ENCODE measurements at places on chromosomes 13 and 19.
A peak's percentile ranks its signal among the peaks of the same experiment; 100 is the strongest.

DNA sequence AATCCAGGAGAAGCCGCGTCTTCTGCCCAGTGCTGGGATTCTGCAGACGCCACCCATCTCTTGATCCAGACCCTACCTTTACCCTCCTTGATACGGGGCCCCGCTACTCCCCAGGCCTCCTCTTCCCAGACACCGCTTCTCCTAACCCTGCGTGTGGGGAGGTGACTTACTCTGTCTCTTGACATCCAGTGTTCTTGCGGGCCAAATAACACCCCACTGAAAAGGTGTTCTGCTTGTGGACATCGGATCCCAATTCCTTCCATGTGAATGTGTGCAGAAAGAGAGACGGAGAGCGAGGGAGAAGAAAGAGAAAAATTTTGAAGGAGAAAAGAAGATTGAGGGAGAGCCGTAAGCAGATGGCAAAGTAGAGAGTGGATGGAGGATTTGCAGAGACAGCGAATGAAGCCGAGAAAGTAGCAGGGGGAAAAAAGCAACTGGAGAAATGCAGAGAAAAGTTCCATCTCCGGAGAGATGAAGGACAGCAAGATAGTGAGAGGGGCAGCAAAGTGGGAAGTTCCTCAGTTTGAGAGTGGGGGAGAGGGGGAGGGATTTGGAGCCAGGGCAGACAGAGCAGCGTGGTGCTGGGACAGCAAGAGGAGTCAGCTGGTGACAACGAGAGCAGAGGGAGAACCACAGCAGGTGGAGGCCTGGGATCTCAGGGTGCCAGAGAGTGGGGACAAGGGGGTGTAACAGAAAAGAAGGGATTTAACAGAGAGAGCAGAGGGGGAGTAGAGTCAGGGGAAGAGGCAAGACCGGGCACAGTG lies 814 bp downstream of the ZNF480 start:
- peak; percentile 5 for DNase-seq
- peaks cover 6% of the 10 kb centered on the region for H3K27me3 ChIP-seq
- H3K36me3 ChIP-seq: peaks cover 20% of the 10 kb centered on the region
- peak overlapping the region; percentile 99 for H3K4me3 ChIP-seq
- H3K4me1 ChIP-seq: no peaks in the 10 kb centered on the region

GRCh38 chr19:2084993-2085720 lies 11.0 kb downstream of the MOB3A start:
- no peak overlapping the region for H3K4me3 ChIP-seq
- H3K4me1 ChIP-seq: peaks cover 4% of the 10 kb centered on the region
- no peaks in the 10 kb centered on the region for H3K27me3 ChIP-seq
- H3K27ac ChIP-seq: no peak overlapping the region
- no peaks in the 10 kb centered on the region for H3K36me3 ChIP-seq
- no peak for DNase-seq

GRCh38 chr13:33606692-33607091 lies 211.3 kb upstream of the RFC3 start:
- peak overlapping the region; percentile 73 for H3K27ac ChIP-seq
- DNase-seq: peak; percentile 79
- peaks cover 27% of the 10 kb centered on the region for H3K4me1 ChIP-seq
- H3K4me3 ChIP-seq: no peak overlapping the region

GRCh38 chr13:35332134-35332533 lies 144.4 kb downstream of the MAB21L1 start:
- no peaks in the 10 kb centered on the region for H3K4me1 ChIP-seq
- H3K36me3 ChIP-seq: no peaks in the 10 kb centered on the region
- no peak overlapping the region for H3K4me3 ChIP-seq
- H3K27ac ChIP-seq: no peak overlapping the region
- no peaks in the 10 kb centered on the region for H3K27me3 ChIP-seq

GRCh38 chr19:28400953-28401671 lies 811.8 kb downstream of the UQCRFS1 start:
- H3K27me3 ChIP-seq: no peaks in the 10 kb centered on the region
- no peak for DNase-seq
- H3K4me1 ChIP-seq: peaks cover 18% of the 10 kb centered on the region

DNA sequence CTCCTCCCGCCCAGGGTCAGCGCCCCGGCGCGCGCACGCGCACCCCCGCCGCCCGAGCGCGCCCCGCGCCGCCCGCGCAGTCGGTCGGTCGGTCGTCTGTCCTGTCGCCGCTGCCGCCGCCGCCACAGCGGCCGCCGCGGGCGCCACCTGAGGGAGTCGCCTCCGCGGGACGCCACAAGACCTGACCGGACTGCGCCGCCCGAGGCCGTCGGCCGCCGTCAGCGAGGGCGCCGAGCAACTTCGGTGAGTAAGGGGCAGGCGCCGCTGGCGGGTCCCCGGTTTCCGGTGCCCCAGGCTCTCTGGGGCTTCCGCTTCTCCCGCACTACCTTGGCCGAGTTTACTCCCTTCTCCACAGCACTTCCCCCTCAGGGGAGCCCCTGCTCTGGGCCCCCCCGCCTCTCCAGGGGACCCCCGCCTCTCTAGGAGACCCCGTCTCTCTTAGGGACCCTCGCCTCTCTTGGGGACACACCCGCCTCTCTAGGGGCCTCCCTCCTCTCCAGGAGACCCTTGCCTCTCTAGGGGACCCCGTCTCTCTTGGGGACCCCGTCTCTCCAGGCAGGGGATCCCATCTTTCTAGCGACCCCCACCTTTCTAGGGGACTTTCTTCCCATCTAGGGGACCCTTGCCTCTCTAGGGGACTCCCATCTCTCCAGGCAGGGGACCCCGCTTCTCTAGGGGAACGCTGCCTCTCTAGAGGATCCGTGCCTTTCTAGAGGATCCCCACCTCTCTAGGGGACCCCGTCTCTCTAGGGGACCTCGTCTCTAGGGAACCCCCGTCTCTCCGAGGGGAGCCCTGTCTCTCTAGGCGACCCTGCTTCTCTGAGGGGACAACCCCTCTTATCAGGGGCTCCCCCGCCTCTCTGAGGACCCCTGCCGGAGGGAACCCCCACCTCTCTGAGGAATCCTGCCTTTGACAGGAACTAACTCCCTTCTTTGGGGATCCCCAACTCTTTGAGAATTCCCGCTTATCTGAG lies 19.3 kb upstream of the GATAD2A start:
- H3K27ac ChIP-seq: peak overlapping the region; percentile 84
- peak overlapping the region; percentile 80 for H3K4me3 ChIP-seq
- peaks cover 11% of the 10 kb centered on the region for H3K27me3 ChIP-seq
- DNase-seq: no peak
- H3K4me1 ChIP-seq: peaks cover 6% of the 10 kb centered on the region

GRCh38 chr13:34017231-34017630 lies 199.3 kb downstream of the RFC3 start:
- DNase-seq: no peak
- no peaks in the 10 kb centered on the region for H3K4me1 ChIP-seq
- H3K27me3 ChIP-seq: no peaks in the 10 kb centered on the region
- H3K27ac ChIP-seq: no peak overlapping the region

- H3K36me3 ChIP-seq: no peaks in the 10 kb centered on the region
- no peaks in the 10 kb centered on the region for H3K27me3 ChIP-seq
- DNase-seq: peak; percentile 21
- peak overlapping the region; percentile 52 for H3K27ac ChIP-seq
- no peak overlapping the region for H3K4me3 ChIP-seq
Observed at GRCh38 chr13:99218545-99218944, 17.9 kb downstream of the UBAC2 start.

GRCh38 chr13:51550151-51550550 lies 34.1 kb upstream of the WDFY2 start:
- no peak overlapping the region for H3K27ac ChIP-seq
- H3K27me3 ChIP-seq: no peaks in the 10 kb centered on the region
- H3K4me3 ChIP-seq: no peak overlapping the region
- no peak for DNase-seq
- H3K4me1 ChIP-seq: no peaks in the 10 kb centered on the region

DNA sequence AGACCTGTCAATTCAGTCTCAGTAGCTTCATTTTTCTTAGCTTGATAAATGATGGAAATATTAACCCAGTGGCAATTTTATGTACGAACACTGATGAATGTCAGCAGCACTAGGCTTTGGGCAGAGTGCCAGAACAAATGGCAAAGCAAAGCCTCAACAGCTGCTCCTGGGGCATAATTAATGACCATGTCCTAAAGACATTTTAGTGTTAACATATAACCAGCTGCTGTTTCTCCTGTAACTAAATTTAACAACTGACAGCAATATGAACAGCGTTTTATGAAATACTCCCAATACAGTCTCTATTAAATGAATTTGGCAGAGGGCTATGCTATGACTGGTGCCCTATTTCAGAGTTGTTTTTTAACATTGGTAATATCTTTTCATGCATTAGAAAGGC lies 47.1 kb downstream of the ZNF568 start:
- no peaks in the 10 kb centered on the region for H3K4me1 ChIP-seq
- H3K27ac ChIP-seq: no peak overlapping the region
- H3K27me3 ChIP-seq: no peaks in the 10 kb centered on the region

DNA sequence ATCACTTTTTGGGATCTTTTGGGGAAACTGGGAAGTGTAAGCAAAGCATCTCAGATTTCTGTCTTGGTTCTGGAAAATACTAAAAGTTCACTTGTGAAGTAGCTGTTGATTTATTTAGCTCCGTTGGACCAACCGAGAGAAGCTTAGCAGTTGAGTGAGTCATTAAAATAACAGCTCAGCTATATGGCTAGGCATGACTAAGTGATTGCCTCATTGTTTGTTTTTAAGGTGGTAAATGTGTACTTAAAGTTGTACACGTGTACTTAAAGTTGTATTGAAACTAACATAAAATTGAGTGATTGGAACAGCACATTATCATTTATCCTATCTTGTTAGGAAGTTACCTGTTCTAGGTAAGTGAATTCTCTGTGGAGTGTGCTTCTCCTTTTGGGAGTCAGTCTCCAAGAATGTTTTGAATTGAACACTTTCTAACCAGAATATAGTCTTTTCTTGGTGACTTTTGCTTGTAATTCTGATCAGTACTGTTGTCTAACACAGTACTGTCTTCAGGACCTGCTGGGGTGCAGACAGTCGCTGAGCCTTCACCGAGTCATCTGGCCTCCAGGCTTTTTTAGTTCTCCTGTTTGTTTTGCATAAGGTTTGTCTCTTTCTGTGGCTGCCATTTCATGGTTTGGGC lies 2.9 kb upstream of the DCUN1D2 start:
- peaks cover 8% of the 10 kb centered on the region for H3K36me3 ChIP-seq
- no peak for DNase-seq
- no peaks in the 10 kb centered on the region for H3K27me3 ChIP-seq
- peaks cover 41% of the 10 kb centered on the region for H3K4me1 ChIP-seq
- H3K4me3 ChIP-seq: no peak overlapping the region

DNA sequence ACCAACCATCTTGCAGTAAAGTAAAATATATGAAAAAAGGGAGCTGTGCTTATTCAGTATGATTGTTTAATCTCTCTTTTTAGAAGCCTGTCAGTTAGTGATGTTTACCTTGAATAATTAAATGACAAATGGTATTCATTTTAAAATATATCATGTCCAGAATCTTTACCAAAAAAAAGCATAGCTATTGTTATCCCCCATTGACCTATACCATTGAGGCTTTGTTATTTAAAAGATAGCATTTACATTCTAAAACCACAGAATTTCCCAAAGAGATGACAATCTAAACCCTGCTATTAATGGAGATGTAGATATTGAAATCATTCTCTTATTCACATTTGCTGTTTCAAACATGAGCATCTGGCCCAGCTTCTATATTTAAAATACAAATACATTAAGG lies 2.2 kb downstream of the CNMD start:
- H3K27me3 ChIP-seq: peaks cover 25% of the 10 kb centered on the region
- DNase-seq: no peak
- no peaks in the 10 kb centered on the region for H3K36me3 ChIP-seq
- H3K4me3 ChIP-seq: no peak overlapping the region

DNA sequence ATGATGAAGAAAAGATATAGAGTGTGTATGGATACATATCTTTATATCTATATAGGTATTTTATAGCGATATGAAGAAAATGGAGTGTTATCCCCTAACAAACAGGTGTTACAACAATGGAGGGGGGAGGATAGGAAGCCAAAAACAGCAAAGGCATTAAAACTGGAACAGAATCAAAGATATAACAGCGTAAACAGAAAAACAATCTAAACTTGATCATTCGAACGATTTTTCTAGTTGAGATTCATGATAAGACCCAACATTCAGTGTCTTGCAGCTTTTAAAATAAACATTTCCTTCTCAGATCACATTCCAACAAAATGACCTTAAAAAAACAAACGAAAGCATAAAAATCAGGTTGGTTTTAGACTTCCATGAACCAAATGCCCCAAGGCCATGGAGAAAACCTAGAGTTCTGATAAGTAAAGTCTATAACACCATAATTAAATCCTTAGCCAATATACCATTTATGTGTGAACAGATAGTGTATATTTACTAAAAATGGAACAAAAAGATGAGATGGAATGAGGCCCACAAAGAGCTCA lies 55.7 kb downstream of the CAB39L start:
- no peak overlapping the region for H3K4me3 ChIP-seq
- no peak overlapping the region for H3K27ac ChIP-seq
- no peak for DNase-seq
- H3K36me3 ChIP-seq: no peaks in the 10 kb centered on the region
- no peaks in the 10 kb centered on the region for H3K27me3 ChIP-seq
- peaks cover 11% of the 10 kb centered on the region for H3K4me1 ChIP-seq

- H3K27ac ChIP-seq: no peak overlapping the region
- H3K4me1 ChIP-seq: no peaks in the 10 kb centered on the region
- no peaks in the 10 kb centered on the region for H3K27me3 ChIP-seq
- DNase-seq: no peak
- H3K36me3 ChIP-seq: no peaks in the 10 kb centered on the region
Observed at GRCh38 chr13:111130116-111130508, 15.0 kb downstream of the ARHGEF7 start.

GRCh38 chr19:42295831-42296525 lies 6.0 kb upstream of the PRR19 start:
- peaks cover under 1% of the 10 kb centered on the region for H3K4me1 ChIP-seq
- no peaks in the 10 kb centered on the region for H3K36me3 ChIP-seq
- H3K4me3 ChIP-seq: no peak overlapping the region
- no peaks in the 10 kb centered on the region for H3K27me3 ChIP-seq

- H3K36me3 ChIP-seq: no peaks in the 10 kb centered on the region
- H3K4me3 ChIP-seq: no peak overlapping the region
Observed at GRCh38 chr13:78999494-78999893, 340.5 kb upstream of the OBI1 start.

GRCh38 chr13:41216160-41216559 lies 21.8 kb upstream of the KBTBD7 start:
- H3K4me3 ChIP-seq: no peak overlapping the region
- H3K27ac ChIP-seq: no peak overlapping the region
- no peaks in the 10 kb centered on the region for H3K36me3 ChIP-seq
- no peaks in the 10 kb centered on the region for H3K27me3 ChIP-seq

DNA sequence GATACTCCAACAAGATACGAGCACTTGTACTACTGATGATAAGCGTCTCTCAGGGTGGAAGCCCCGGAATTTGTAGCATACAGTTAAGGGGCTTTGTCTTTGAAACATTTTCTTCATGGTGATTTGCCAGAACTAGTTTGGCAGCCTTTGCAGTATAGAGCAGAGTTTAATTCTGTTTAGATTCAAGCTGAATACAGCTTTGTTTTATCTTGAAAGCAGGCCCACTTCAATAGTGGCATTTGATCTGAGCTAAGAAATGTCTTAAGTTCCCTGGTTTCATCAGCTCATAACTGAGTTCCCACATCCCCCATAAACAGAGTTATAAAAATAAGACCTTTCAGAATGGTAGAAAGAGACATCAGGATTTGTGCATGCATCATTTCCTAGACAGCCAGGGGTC lies 125.9 kb downstream of the MIPEP start:
- H3K27ac ChIP-seq: no peak overlapping the region
- no peak overlapping the region for H3K4me3 ChIP-seq
- no peaks in the 10 kb centered on the region for H3K27me3 ChIP-seq
- DNase-seq: no peak
- no peaks in the 10 kb centered on the region for H3K4me1 ChIP-seq
- no peaks in the 10 kb centered on the region for H3K36me3 ChIP-seq
